Activated T-cell treated with anti-CD3 and anti-CD28 coated beads, Interleukin-2, amount 50 U/mL, for 24 hours (primary cell): ENCODE measurements at places on chromosomes 16 and 17.

GRCh38 chr16:85018529-85019236, 7.3 kb upstream of the ZDHHC7 start:
- DNase-seq: no peak

- peak; percentile 54 for DNase-seq
These were observed 562 bp downstream of the ZC3H7A start for GRCh38 chr16:11796227-11797165.

GRCh38 chr16:67736858-67737257, 17.7 kb upstream of the GFOD2 start:
- no peak for DNase-seq

DNA sequence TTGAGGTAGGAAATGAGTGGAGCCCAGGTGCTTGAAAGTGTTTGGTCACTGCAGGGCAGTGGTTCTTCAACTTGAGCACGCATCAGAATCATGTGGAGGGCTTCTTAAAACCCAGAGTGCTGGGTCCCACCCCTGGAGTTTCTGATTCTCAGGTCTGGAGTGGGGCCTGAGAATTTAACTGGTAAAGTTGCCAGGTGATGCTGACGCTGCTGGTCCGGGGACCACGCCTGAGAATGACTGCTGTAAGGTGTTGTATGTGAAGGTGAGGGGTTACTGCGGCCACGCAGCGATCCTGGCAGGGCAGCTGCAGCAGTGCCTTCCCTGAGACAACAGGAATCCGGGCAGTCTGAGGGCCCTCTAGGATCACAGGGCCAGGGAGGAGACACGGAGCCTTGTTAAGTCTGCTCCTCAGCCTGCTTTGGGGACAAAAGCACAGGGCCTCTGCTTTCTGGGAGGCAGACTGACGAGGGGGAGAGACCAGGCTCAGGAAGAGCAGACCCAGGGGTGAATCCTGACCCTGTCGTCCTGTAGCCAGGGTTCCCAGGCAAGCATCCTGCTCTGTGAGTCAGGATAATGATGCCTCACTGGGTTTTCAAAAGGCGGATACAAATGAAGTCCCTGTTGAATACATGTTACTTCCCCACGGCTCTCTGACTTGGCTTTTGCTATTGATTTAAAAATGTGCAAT, 16.2 kb downstream of the CCDC42 start:
- DNase-seq: no peak

- no peak for DNase-seq
These were observed 1.0 kb downstream of the FLOT2 start for GRCh38 chr17:28896491-28896883.

DNA sequence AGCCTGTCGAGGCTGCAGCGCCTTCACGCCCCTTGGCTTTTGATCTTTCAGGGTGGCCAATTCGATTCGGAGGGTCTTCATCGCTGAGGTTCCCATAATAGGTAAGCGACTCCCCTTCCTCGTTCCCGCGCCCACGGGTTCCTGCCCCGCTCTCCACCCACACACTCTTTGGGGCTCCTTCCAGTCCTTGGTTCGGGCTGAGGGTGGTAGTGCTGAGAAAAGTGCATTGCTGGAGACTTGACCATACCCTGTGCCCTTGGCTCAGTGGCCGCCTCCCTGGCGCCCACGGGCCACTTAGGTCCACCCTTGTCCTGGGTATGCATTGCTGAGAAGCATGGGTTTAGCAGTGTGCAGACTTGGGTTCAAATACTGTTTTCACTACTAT, 491 bp downstream of the POLR2C start:
- DNase-seq: no peak

DNA sequence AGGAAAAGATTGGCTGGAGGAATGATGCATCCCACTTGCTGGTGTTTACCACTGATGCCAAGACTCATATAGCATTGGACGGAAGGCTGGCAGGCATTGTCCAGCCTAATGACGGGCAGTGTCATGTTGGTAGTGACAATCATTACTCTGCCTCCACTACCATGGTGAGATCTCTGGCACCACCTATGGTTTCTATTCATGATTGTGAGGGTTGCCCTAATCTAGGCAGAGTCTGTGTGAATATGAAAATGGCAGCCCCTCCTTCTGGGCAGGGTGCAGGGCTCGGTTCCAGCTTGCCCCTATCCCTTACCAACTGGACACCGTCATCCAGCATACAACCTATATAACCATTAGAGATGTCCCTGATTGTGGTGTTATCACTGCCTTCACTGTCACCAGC, 33.4 kb downstream of the ITGB3 start:
- DNase-seq: no peak

- no peak for DNase-seq
These were observed 69.5 kb downstream of the USP31 start for GRCh38 chr16:23079675-23080301.

- peak; percentile 47 for DNase-seq
These were observed 23.9 kb upstream of the HEATR6 start for GRCh38 chr17:60102632-60103096.

- DNase-seq: no peak
These were observed 3.9 kb downstream of the TIMM22 start for GRCh38 chr17:1000597-1001461.

GRCh38 chr16:10525214-10525825, 55.1 kb downstream of the EMP2 start:
- no peak for DNase-seq

DNA sequence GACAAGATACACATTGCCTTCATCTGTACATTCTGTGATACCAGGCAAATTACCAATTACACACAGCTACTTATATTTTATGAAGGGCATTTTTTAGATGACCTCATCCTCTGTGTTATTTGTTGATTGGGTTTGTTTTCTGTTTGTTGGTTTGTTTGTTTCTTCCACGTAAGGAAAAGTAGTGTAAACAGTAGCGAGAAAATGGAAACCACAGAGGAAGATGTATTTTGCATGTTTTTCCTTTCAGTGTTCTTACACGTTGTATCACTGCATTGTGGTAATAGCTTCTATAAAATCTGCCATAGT, 12.9 kb downstream of the C17orf58 start:
- no peak for DNase-seq

DNA sequence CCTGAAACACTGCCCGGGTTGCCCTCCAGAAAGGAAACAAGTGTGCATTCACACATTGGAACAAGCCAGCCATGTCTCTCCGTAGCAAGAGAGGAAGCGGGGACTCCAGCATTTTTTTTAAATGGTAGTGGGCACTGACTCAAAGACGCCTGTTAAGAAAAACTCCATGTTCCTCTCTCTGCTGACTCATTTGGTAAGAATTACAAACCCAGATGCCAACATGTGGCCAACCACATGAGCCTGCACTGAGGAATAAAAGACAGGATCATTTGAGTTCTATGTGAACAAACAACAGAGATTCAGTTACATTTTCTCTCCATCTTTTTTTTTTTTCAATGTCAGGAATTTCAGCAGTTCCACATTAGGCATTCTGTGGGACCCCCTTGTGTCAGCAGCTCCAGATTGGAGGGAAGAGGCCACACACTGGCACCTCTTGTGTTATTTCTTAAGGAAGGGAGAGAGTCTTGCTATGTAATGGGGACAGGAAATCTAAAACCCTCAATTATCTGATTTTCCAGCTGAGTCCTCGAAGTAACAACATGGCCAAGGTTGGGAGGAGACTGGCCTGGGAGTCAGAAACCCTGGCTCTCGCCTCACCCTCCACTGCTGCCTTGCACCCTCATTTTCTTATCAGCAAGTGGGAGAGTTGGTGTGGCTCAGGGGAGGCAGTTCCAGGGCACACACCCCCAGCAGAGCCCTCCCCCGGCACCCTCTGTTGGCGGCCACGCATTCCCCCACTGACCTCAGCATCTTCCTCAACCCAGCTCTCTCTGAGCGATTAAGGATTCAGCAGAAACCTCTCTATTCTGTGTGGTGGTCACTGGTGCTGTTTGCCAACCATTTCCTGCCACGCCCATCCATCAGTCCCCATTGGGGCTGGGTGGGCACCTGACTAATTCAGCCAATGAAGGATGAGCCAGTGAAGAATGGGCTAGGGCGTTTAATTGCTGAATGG, 173.0 kb downstream of the FOXL1 start:
- DNase-seq: no peak

DNA sequence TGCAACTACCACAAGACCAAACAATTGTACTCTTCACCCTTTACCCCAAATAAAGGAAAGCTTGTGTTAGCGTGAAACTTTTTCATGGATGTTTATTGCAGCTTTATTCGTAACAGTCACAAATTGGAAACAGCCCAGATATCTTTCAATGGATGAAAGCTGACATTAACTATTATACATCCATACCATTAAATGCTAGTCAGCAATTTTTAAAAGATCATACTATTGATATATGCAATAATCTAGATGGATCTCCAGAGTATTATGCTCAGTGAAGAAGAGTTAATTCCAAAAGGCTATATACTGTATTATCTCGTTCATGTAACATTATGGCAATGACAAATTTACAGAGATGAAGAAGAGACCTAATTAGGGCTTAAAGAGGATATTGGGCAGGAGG, 1491.2 kb upstream of the CDH8 start:
- no peak for DNase-seq

DNA sequence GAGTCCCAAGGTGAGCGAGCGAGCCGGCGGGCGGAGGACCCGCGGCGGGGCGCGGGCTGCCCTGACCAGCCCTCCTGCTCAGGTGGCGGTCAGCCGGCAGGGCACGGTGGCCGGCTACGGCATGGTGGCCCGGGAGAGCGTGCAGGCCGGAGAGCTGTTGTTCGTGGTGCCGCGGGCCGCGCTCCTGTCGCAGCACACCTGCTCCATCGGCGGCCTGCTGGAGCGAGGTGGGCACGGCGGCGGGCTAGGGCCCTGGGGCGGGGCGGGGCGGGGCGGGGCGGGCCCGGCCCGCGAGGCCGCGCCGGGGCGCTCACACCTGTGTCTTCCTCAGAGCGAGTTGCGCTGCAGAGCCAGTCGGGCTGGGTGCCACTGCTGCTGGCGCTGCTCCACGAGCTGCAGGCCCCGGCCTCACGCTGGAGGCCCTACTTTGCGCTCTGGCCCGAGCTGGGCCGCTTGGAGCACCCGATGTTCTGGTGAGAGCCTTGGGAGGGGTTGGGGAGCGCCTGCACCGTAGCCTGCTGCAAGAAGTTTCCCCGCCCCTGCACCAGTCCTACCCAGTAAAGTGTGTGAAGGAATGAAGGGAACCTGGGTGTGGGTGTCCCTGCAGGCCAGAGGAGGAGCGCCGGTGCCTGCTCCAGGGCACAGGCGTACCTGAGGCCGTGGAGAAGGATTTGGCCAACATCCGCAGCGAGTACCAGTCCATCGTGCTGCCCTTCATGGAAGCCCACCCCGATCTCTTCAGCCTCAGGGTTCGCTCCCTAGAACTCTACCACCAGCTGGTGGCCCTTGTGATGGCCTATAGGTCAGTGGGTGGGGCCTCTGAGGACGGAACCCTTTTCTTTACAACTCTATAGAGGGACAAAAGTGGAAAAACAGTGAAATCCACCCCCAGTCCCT, 802 bp downstream of the SETD6 start:
- DNase-seq: no peak

DNA sequence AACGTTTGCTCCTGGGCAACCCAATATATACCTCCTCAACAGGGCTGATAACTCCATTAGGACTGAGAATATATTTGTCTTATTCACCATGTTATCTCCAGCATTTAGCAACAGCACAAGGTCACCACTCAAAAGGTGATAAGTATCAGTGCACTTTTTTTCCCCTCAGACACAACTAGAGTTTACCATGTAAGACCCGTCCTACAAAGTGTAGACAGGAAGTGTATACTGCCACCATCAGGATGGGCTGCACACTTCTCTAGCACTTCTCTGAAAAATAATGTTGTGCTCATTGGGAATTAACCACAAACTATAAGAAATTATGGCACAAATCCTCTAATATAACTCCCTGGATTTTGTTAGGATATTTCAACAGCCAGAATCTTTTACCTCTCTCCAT, 5.7 kb upstream of the VAT1L start:
- DNase-seq: no peak

- DNase-seq: peak; percentile 71
These were observed 1.9 kb downstream of the GPR142 start for GRCh38 chr17:74369221-74369620.

GRCh38 chr17:78727057-78727456, 55.0 kb downstream of the CYTH1 start:
- no peak for DNase-seq

DNA sequence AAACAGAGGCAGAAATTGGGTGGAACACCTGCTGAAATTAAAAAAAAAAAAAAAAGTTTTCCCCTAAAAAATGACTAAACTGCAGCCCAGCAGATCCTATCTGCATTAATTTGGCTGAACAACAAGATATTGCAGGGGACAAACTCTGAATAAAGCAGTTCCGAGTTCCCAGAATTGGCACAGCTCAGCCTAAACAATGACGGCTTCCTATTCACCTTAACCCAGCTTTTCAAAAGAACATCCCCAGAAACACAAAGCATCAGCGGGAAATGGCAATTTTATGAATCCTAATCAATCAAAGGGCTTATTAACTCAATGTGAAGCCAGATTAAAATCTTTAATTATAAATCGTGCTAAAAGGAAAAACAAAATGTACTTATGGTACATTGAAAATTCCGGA, 497.8 kb upstream of the ZFHX3 start:
- DNase-seq: no peak

DNA sequence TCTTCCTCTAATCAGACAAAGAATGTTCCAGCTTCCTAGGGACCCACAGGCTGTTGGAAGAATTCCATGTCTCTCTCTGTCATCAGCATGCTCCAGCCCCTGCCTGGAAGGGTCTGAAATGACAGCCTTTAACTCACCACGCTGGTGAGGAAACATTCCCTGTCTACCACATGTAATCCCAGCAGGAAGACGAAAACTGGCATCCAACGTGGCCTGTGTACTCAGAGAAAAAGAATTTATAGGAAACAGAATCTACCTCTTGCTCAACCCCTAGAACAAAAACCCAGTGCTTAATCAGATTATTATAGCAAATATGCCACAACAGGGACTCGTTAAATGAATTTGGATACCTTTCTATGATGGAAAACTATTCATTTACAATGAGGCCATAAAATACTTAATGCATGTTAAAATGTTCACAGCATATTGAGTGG, 147.3 kb upstream of the FOXF1 start:
- no peak for DNase-seq

GRCh38 chr16:11152677-11153331, 103.2 kb downstream of the SOCS1 start:
- no peak for DNase-seq

- no peak for DNase-seq
These were observed 398.7 kb downstream of the SOX9 start for GRCh38 chr17:72519598-72519936.

DNA sequence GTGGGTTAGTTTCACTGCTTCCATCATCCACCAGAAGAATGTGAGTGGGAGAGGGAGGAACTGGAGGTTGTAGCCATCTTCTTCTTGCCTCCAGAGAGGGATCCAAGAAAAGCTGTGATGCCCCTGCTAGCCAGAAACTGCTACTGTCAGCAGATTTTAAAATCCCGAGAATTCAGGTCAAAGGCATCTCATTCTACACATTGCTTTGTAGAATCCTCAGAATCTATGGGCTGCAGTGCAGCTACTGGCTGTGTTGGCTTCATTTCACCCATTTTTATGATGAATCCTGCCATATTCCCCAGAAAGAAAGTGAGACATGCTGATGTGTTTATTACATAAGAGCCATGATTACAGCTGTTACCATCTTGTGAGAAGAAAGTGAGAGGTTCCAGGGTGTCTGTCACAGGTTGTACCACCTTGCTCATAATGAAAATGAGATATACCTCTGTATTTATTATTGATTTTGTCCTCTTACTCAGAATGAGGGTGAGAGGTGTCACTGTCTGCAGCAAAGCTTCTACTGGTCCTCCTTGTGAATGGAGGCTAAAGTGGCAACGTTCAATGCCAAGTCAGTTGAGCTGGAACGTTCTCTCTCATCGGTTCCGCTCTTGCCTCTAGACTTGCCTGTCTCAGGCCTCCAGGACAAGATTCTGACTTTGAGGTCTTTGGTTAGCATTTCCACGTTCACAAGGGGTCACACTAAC, 50.1 kb upstream of the MYH10 start:
- no peak for DNase-seq

- no peak for DNase-seq
These were observed 14.5 kb downstream of the OTOP3 start for GRCh38 chr17:74950207-74950606.
